ENCODE measurements at places on chromosomes 3 and 15.
A peak's percentile ranks its signal among the peaks of the same experiment; 100 is the strongest.

- DNase-seq, result no peak
Measured at GRCh38 chr15:85475317-85475701, 94.9 kb downstream of the AKAP13 start.

DNA sequence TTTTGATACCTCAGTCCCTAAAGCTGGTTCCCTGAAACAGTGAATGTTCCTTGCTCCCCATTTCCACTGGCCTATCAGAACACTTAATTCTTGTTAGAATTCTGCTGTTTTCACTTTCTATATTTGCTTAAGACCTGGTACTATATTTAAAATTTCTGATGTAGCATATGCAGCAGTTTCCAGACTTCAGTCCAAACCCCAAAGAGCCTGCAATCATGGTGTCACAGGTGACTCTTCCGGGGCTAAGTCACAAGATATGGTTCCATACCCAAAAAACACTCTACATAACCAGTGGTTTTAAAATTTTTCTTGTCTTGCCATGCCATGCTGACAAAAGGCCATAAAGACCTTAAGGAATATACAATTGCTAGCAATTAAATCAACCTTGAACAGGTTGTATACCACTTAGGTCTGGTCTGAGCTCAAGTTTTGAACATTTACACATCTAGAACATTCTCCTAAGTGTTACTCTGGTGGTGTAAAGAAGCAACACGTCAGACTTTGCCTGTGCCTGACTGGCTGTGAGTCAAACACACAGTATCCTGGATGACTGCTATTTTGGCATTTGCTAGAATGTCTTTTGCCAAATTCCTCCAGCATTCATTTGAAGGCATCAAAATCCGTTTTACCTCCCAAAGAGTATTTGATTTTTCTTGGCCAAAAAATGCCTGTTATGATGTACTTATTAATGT lies 160.0 kb downstream of the FRMD5 start:
- no peak for DNase-seq

- no peak for DNase-seq
Measured at GRCh38 chr3:195065142-195065863, 205.7 kb downstream of the XXYLT1 start.

DNA sequence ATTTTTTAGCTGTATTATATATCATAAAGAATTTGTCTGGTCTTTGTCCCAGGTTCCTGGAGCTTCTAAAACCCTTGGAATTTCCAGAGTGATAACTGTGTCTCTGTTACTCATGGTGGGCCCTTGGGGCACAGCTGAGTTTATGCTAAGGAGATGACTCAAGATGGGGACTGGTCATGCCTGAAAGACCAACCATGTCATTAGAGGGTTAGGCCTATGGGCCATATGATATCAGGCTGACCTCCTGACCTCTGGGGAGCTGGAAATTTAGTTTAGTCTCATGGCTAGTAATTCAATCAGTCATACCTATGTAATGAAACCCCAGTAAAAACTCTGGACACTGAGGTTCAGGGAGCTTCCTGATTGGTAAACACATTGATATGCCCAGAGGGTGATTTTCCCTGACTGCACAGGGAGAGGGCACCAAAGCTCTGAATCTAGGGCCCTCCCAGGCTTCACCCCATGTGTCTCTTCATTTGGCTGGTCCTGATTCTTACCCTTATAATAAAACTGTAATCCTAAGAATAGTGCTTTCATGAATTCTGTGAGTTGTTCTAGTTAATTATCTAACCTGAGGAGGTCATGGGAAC lies 69.6 kb downstream of the EEFSEC start:
- DNase-seq, result no peak

- no peak for DNase-seq
Measured at GRCh38 chr15:62756326-62756994, 286.1 kb upstream of the TPM1 start.

- DNase-seq, result no peak
Measured at GRCh38 chr3:143387425-143387824, 267.9 kb downstream of the CHST2 start.

DNA sequence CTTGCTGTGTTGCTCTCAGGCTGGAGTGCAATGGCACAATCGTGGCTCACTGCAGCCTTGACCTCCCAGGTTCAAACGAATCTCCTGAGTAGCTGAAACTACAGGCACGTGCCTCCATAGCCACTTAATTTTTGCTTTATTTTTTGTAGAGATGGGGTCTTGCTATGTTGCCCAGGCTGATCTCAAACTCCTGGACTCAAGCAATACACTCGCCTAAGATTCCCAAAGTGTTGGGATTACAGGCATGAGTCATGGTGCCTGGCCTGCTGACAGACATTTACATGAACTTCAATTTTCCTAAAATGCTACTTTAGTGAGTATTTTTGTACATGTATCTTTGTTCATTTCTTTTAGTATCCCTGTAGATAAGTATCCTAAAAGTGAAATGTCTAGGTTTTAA lies 132.3 kb downstream of the SUCLG2 start:
- no peak for DNase-seq

DNA sequence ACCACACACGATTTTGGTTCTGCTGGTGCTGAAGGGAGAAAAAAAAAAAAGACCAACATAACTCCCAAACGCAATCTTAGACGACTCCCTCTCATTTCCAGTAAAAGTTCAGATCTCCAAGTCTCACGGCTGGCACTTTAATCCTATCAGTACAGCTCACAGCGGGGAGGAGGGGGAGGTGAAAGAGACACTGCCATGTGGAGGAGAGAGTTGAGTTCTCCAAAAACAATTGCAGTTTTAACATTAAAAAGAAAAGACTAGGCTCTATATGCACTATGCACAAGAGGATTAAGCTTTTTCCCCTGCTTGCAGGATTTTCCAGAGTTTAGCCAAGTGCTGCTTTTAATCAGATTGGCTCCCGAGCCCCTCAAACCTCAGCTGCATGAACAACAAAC lies 16.8 kb downstream of the BMF start:
- no peak for DNase-seq

GRCh38 chr3:26637698-26638097 lies 15.1 kb downstream of the LRRC3B start:
- DNase-seq, result no peak

DNA sequence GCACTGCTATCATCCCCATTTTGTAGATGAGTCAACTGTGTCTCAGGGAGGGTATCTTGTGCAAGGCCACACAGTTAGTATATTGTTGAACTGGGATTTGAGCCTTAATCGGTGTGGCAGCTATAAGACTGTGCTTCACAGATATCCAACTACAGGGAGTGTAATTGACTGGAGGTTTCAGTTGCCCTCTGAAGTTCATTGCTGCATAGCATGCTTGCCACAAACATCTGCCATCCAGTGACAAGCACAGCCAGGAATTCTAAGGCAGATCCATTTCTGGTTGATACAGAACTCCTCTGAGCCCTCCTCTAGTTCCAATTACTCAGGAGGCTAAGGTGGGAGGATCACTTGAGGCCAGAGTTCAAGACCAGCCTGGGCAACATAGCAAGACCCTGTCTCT lies 16.4 kb downstream of the FSD2 start:
- no peak for DNase-seq

- DNase-seq, result no peak
Measured at GRCh38 chr3:158747417-158747816, 15.2 kb upstream of the RARRES1 start.

DNA sequence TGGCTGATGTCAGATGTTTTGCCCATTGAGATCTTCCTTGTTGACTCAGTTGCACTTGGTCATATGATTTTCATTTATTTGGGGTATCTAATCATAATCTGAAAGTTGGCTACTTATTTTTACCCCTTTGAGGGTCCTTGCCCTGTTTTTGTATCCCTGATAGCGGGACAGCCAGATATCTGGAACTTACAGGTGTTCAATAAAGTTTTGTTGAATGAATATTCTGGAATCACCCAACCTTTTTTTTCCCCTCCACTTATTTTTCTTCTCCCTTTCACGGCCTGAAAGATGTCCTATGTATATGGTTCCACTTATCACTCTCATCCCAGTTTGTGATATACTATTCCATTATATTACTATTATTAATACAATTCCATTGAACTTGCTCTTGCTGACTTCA lies 12.8 kb downstream of the CTNNB1 start:
- DNase-seq, result no peak

- no peak for DNase-seq
Measured at GRCh38 chr3:196496183-196496582, 7.4 kb downstream of the RNF168 start.

- DNase-seq, result no peak
Measured at GRCh38 chr3:13827256-13827655, 52.6 kb downstream of the WNT7A start.

- no peak for DNase-seq
Measured at GRCh38 chr15:50415752-50416404, 8.3 kb upstream of the USP8 start.

- DNase-seq, result no peak
Measured at GRCh38 chr3:72820415-72820814, 27.8 kb downstream of the SHQ1 start.

- DNase-seq, result no peak
Measured at GRCh38 chr3:21226086-21226485, 524.9 kb downstream of the ZNF385D start.

DNA sequence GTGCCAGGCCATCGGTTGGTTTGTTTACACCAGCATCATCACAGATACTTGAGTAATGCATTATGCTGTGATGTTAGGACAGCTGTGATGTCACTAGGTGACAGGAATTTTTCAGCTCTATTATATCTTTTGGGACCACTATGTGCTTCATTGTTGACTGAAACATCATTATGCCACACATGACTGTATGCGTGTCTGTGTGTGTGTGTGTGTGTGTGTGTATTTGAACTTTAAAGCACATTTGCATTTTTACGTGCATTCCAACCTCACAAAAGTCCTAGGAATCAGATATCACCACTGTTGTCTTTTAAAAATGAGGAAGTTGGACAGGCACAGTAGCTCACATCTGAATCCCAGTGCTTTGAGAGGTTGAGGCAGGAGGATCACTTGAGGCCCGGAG lies 223.0 kb downstream of the TBL1XR1 start:
- DNase-seq, result no peak

DNA sequence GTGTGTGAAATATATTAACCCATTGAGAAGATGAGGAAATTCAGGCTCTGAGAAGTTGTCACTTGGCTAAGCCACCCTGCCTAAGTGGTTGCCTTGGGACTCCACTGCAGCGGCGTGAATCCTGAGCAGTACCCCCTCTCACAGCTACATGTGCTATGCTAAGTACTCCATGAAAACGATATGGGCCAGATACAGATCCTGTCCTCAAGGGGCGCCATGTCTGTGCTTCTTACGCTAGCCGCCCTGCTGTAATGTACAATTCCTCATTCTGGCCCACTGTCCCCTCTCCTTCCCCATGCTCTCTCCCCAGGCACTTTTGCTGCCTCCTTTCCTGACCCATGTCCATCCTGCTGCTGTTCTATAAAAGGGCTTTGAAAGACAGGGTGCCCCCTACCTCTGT lies 140.3 kb downstream of the FEZF2 start:
- DNase-seq, result no peak

- no peak for DNase-seq
Measured at GRCh38 chr3:66428733-66429132, 72.1 kb downstream of the LRIG1 start.

- DNase-seq, result no peak
Measured at GRCh38 chr3:119356646-119357045, 62.5 kb downstream of the ARHGAP31 start.

GRCh38 chr15:67918205-67918861 lies 78.5 kb upstream of the RNU6-1 start:
- no peak for DNase-seq

GRCh38 chr15:62783303-62783957 lies 259.1 kb upstream of the TPM1 start:
- no peak for DNase-seq

- DNase-seq, result peak; percentile 86
Measured at GRCh38 chr3:172511783-172512762, 11.2 kb downstream of the TNFSF10 start.

DNA sequence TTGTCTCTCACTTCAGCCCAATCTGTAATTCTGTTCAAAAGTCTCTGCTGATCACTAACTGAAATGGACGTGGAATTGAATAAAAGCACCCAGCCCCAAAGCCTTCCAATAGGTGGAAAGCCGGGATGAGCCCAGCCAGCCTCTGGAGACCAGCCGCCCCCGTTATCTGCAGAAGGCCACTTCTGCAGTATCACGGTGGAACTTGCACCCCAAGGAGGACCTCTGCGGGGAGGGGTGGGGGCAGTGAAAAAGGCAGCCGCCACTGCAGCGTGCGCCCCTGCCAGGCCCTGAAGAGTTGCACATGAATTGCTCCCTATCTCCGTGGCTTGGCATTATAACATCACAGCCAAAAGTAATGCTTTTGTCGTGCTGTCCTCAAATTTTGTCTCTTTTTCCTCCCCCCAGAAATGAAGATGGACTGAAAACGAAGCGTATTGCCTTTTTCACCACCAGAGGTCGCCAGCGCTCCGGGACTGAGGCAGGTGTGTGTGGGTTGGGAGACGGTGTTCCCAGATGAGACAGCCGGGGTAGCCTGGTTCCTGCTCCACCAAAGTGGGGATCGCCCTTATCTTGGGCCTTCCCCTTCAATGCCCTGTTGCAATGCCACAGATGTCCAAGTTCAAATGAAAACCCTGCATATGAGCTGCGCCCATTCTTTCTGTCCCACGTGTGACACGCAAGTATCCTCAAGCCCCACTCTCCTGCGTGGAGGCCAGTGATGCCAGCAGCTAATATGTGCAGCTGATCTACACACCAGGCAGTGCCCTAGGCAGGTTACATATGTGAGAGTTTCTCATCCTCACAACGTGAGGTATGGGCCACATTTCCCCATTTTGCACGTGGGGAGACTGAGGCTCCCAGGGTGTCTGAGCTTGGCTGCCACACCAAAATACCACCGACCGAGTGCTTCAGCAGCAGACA lies 96.0 kb downstream of the LRRK1 start:
- DNase-seq, result peak; percentile 80

- no peak for DNase-seq
Measured at GRCh38 chr3:38147421-38147820, 9.0 kb downstream of the MYD88 start.

DNA sequence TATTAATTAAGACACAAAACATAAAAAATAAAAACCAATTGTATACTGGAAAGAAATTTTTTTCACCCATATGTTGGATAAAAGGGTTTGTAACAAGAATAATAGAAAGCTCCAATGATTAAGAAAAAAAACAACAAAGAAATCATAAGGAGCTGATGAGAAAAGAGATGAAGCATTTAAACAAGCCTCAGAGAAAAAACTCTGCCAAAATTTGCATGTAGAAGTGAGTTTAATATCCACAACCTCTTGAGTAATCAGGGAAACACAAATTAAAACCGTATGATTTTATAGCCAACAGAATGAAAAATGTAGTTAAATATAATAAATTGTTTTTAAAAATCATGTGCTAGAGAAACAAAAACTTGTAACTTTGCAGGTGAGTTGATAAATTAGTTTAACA lies 192.9 kb downstream of the BCHE start:
- no peak for DNase-seq

DNA sequence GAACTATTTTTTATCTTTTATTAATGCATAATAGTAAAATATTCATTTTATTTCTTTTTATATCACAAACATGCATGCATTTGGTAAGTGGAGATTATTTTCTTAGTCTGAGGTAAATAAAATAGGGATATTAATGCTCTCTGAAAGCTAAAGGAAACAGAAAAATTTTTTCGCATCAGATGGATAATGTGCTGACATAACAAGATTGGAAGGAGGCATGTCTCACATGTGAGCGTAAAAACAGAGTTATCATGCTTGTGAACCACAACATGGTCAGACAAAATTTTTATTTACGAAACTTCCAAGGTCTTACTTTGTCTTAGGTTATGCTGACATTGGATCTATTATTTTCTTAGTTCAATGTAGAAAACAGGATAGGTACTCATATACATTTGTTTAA lies 166.1 kb downstream of the SPATA16 start:
- DNase-seq, result no peak
